Muscle of arm (tissue), 14 donors: ENCODE measurements at places on chromosomes 6 and 20. TPM values are rescaled to one million over a fixed set of nuclear protein-coding genes. Genes with fewer than 3 reads are reported as not detected.

The LAMP5 gene
- not detected for polyA plus RNA-seq

The NANP gene
- polyA plus RNA-seq: 3.6 TPM

DNA sequence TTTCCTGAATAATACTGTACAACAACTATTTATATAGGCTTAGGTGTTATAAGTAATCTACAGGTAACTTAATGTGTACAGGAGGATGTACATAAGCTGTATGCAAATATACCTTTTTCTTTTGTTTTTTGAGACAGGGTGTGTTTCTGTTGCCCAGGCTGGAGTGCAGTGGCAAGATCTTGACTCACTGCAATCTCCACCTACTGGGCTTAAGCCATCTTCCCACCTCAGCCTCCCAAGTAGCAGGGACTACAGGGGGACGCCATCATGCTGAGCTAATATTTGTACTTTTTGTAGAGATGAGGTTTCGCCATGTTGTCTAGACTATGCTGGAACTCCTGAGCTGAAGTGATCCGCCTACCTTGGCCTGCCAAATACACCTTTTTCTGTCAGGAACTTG is 191.7 kb upstream of the ZNF217 start:
- DNase-seq: no peak

DNA sequence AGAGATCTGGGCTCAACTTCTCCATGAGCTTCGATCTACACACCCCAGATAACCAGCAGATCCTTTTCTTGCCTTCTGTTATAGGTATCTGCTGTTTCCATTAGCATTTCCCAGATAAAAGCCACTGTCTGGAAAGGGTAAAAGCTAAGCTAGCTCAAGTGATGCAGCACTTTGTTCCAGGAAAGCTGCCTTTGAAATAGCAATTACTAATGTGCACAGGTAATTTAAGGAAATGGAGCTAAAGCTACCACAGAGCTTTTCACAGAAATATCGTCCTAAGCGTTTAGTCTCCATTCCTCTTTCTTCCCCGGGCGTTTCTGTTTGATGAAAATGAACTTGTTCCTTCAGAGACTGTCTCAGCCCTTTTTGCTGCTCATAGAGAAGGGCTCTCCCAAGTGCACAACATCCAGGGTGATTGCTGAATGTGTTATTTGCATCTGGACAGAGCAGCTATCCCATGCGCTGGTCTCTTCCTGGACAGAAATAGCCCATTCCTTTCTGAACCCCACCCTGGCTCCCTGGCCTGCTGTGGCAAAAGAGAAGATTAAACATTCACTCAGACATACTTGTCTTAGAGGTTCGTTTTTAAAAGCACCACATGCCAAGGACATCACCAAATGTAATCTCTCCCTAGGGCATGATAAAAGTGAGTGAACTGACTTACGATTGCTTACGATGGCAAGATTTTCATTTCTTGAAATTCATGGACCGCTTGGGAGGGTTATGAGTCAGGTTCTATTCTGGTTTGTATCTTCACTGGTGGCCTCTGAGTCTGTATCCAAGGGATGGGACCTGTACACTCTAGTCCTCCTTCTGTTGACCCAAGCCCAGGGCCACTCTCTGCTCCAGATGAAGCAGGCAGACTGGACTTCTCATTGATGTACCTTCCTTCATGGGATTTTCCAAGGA is 429.1 kb upstream of the CDH4 start:
- no peak for DNase-seq

GRCh38 chr20:36768768-36769430 is 4.7 kb downstream of the DSN1 start:
- DNase-seq: no peak

- no peak for DNase-seq
Measured at GRCh38 chr6:122323361-122323760, 76.1 kb upstream of the HSF2 start.

- DNase-seq: no peak
Measured at GRCh38 chr6:116572162-116572561, 858 bp downstream of the RWDD1 start.

GRCh38 chr6:149451376-149452036 is 33.3 kb downstream of the ZC3H12D start:
- no peak for DNase-seq

- no peak for DNase-seq
Measured at GRCh38 chr20:36587388-36588070, 14.1 kb downstream of the TGIF2 start.
